Activated naive CD8-positive, alpha-beta T cell treated with anti-CD3 and anti-CD28 coated beads, Interleukin-2, amount 10 ng/mL, durations not matched to agents 7 days and 5 days (primary cell): ENCODE measurements at places on chromosomes 4 and X.

DNA sequence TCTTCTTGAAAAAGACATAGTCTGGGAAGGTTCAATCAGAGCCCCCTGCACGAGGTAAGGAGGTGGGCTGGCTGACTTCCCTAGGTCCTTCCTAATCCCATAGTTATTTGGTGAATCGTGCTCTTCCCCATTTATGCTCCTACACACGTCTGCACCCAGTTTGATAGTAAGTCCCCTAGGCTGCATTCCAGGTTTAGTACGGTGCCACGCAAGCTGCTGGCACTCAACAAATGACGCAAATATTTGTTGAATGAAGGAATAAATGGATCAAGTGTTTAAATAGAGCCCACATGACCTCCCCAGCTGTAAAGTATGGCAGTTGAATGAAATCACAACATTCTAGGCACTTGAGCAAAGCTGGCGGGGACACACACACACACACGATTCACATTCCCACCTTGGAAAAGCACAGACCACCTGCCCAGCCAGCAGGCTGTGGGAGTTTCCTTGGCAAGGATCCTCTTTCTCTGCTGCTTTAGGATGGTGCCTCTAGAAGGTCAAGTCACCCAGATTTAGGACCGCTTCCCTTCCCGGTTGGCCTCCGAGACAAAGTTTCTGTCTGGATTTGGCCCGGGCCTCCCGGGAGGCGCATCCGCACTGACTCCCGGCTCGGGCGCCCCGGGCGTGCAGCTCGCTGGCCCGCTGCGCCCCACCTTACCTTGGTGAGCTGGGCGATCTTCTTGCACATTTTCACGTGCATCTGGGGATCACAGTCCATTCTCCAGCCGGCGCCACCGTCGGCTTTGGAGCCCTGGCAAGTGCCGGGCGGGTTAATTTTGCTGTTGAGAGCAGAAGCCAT is 721 bp downstream of the FAM184B start:
- no peak for DNase-seq

DNA sequence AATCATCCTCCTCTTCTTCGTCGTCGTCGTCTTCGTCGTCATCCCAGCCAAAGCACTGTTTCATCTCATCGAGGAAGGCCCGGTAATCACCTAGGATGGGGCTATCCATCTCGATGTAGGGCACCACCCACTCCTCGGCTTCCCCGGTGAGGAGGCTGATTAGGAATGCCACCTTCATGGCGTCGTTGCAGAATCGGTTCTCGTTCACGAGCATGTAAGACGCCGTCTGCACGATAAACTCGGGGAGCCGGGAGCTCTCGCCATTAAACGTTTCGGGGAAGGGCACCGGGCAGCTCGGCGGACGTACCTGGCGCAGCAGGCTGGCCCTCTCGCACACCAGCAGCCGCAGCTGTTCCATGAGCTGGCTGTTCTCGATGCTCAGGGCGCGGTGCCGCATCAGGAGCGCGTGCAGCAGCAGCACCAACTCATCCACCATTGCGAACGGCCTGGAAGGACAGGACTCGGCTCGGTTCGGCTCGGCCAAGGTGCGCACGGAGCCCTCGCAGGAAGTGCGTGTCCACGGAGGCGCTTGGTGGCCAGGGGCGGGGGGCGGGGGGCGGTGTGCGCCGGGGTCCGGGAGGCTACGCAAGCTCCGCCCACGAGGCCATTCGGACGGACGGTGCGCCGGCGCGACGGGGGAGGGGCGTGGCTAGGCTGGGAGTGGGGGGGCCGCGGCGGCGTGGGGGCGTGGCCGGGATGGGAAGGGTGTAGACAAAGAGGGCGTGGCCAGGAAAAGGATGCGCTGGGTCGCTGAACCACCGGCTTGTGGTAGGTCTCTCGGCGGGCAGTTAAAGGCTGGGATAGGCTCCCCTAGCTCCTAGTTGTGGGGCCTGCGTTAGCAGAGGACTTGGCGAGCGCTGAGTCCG is at the start of gene LDOC1:
Gene LDOC1, minus strand, starts transcription at position 544 of the 866 bp plus-strand sequence. Its CDS starts 108 bp downstream, at position 436.
- peak; percentile 55 for DNase-seq

DNA sequence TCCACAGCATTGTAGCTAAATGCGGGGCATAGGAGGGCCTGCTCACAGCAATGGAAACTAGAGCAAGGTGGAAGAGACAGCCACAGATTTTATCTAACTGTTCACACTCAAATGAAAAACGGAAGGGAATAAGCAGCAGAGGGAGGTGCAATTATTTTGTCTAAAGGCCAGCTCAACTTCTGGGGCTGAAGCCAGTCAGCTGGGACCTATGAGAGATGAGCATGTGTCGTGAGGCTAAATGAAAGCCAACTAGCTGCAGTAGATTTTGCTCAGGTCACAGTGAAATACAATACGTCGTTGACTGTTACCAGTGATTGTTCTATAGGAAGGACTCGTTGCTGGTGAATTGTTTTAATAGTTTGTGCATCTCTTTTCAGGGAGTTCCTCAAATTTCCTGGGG is 26.4 kb upstream of the FGFBP2 start:
- no peak for DNase-seq

GRCh38 chrX:154334496-154334895 is 38.9 kb downstream of the TKTL1 start:
- no peak for DNase-seq

DNA sequence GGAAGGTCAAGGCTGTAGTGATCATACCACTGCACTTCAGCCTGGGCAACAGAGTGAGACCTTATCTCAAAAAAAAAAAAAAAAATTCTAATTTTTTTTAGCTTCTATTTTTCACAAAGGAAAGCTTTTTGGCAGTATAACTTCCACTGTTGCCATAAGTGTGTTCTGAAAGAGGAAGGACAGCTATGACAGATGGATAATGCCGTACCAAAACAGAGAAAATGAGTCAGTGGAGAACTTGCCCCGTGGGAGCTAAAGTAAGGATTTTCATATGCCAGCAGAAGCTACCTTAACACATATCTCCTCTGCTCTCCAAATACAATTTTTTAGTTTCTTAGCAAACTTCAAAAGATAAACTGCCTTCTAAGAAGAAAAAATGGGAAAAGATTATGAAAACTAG is 43.7 kb downstream of the RPS3A start:
- no peak for DNase-seq

- DNase-seq = no peak
Observed at GRCh38 chr4:43341741-43342140, 449.2 kb downstream of the GRXCR1 start.

DNA sequence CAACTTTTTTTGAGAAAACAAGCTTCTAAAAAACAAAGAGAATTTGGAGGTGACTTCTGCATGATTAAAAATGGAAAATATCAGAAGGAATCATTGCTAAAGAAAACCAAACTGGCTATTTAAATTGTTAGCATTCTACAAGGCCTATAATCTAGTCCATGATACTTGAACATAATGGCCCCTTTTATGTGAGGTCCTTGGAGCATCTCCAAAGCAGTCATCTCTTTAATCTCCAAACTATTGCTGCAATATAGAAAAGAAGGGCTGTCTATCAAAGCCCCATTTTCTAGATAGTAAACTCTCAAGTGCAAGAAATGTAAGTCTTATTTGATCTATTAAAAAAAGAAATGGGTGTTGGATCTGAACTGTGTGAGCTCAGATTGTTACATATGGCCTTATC is 615.1 kb downstream of the CENPC start:
- no peak for DNase-seq

DNA sequence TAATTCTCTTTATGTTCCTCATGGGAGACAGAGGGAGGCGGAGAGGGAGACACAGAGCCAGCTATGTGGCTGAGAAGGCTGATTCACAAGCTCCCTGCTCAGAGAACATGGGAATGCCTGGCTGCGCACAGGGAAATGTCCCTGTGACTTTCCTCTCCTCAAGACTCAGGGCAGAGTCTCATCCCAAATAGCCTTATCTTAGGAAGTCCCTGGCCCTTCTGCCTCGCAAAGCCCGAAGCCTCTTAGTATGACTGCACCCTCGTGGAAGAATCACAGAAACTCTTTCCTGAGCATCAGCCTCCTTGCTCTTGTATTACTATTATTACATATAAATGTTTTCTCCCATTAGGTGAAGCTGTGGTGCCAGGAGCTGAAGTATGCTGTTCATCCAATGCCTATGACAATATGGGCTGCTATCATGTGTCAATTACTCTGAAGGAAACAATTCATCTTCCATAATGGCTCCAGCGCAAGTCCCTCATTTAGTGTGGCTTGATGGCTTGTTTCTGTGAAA is 230.5 kb downstream of the MGST2 start:
- DNase-seq = no peak

GRCh38 chr4:184712322-184712721 is 21.6 kb downstream of the CENPU start:
- no peak for DNase-seq

DNA sequence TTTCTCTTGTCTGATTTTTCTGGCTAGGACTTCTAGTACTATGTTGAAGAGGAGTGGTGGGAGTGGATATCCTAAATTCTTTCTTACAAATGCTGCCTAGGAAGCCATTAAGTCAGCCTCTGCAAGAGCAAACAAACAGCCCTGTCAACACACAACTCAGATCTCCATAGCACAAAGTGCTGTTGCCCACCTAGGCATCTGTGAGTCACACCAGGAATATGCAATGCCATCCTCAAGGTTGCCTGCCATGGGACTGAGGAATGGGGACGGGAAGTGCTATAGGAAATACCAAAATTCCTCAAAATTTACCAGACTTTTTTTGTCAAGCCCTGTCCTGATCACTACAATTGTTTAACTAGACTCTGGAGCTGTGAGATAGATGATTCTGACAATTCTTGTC is 466.9 kb downstream of the FSTL5 start:
- DNase-seq = no peak

DNA sequence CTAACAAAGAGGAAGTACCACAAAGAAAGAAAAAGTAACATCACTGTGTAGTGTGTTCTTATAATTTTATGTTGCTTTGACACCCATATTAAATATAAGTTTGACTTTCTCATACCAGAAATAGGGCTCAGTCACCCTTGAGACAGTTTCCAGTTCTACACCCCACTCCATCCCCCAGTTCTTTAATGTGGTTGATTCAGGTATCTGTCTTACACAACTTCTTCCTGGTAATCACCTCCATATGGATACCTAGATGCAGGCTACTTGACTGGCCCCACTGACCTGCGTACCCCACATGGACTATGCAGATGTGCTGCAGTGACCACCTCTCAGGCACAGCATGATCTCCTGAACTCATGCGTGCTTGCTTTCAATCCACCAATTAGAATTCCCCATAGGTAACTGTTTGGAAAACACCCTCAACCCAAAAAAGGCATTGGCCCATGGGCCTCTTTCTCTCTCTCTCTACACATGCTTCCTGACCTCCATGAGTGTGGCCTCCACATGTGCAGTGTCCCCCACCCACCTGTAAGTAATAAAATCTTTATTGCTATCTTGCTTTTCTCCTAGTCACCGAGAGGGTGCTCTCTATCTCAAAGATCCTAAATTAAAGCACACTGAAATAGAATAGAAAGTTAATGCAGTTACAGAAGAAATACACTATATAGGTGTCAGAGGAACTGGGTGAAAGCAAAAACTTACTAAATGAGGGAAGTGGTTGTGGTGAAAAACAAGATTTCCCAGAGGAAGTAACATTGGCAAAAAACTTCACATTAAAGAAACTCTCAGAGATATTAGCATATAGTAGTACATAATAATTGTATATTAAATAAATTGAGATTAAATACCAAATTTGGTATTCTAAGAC is 98.4 kb downstream of the ZAR1 start:
- no peak for DNase-seq

DNA sequence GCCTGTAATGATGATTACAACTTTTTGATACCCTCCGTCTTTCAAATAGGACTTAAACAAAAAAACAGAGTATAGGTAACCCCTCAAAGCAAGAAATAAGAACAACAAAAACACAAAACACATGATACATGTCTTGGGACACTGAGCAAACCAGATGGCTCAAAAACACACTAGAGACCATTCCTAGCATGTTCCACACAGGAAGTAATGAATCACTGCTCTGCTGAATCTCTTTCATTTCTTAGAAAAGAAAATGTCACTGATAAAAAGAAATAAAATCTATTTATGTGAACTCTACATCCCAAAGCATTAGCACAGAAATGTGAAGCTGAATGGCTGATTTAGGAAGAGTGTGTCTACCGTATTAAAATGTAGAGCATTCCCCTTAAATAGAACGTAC is 134.5 kb upstream of the IL15 start:
- no peak for DNase-seq

GRCh38 chr4:61223385-61223784 is 23.3 kb downstream of the ADGRL3 start:
- DNase-seq = no peak

- no peak for DNase-seq
Observed at GRCh38 chrX:110665223-110666002, 130.2 kb downstream of the CHRDL1 start.

DNA sequence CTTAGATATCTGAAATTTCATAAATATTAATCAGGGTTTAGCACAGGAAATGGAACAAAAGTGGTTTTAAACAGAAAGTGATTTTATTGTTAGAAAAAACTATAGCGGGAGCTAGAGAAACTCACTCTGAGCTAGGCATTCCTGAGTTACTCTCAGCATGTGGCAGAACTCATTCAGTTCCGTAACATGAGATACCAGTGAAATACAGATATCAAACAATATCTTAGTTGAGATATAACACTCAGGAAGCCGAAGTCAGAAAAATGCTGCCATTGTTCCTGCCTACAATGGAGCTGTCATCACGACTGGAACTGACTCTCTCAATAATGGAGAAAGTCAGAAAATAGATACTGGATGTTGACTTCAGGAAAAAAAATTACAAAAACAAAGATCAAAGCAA is 1428.7 kb downstream of the PCDH18 start:
- DNase-seq = no peak

DNA sequence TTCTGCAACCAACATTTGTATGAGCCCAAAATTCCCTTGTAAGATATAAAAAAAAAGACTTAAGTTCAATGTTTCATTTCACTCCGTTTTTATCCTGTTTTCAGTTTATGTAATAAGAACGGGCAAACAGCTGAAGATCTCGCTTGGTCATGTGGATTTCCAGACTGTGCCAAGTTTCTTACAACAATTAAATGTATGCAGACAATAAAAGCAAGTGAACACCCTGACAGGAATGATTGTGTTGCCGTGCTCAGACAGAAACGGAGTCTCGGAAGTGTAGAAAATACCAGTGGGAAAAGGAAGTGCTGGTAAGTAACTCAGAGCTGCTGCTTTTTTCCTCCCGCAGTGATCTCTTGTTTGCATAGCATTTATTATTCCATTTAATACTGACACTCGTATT is 2.8 kb downstream of the ANKRD37 start:
- no peak for DNase-seq

DNA sequence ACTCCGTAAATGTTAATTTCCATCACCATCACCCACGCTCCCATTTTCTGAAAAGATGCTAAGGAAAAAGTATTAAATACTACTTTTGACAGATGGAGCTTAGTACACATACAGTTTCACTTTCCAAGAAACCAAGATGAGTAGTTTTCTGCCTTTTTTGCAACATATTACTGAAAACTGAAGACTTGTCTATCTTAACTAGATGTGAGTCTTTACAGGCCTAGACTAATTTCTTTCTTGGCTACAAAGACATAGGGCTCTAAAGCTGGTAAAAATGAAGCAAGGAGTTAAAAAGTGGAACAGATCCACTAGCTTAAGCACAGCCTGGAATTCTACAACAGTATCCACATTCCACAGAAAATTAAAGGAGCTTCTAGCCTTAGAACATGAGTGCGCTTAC is 68.2 kb downstream of the ATP11C start:
- DNase-seq = no peak

GRCh38 chr4:112897543-112897942 is 151.9 kb upstream of the ANK2 start:
- DNase-seq = no peak

- DNase-seq = no peak
Observed at GRCh38 chrX:153029875-153030274, 26.4 kb upstream of the PNMA3 start.
